Osteoblast (primary cell): ENCODE measurements at places on chromosomes 13 and 19. TPM values are rescaled to one million over a fixed set of nuclear protein-coding genes. Genes with fewer than 3 reads are reported as not detected.

Gene PCDH20
- total RNA-seq = not detected in 2 replicates

- DNase-seq = no peak
These were observed 265.3 kb upstream of the STARD13 start for GRCh38 chr13:33550885-33551284.

- DNase-seq = peak; percentile 74
These were observed 3.3 kb downstream of the REX1BD start for GRCh38 chr19:18591735-18592385.

- DNase-seq = peak; percentile 39
These were observed 67.7 kb downstream of the DCT start for GRCh38 chr13:94411747-94412146.

DNA sequence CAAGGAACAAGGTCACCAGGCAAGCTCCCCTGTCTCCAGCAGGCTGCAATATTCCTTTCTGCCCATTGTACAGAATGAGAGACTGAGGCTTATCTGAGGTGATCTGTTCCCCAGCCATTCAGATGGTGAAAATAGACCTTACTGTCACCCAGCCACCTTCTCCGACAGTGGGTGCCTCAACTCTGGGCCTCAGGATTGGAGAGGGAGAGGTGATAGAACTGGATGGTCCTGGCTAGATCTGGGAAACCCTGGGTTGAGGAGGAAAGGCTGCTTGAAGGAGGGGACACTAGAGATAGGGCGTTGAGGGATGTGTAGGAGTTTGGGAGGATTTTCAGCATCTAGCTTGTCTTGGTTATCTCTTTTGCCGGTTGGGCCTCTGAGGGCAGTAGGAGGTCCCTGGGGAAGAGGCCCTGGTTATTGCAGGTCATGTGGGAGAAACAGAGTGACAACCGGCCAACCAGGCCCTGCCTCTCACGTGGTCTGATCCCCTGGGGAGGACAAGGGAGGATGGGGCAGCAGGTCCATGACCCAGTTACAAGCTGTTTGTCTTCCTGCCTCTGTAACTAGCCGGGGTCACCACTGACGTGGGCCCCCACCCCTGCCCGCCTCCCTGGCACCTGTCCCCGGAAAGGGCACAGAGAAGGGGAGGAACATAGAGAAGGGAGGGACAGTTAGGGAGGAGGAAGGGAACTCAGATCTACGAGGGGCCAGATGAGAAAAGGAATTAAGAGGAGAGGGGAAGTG lies 8.2 kb downstream of the NFIC start:
- DNase-seq = peak; percentile 74

- peak; percentile 80 for DNase-seq
These were observed 10.6 kb downstream of the RXFP2 start for GRCh38 chr13:31749929-31750328.

Gene OR7C1
- not detected in 2 replicates for total RNA-seq

DNA sequence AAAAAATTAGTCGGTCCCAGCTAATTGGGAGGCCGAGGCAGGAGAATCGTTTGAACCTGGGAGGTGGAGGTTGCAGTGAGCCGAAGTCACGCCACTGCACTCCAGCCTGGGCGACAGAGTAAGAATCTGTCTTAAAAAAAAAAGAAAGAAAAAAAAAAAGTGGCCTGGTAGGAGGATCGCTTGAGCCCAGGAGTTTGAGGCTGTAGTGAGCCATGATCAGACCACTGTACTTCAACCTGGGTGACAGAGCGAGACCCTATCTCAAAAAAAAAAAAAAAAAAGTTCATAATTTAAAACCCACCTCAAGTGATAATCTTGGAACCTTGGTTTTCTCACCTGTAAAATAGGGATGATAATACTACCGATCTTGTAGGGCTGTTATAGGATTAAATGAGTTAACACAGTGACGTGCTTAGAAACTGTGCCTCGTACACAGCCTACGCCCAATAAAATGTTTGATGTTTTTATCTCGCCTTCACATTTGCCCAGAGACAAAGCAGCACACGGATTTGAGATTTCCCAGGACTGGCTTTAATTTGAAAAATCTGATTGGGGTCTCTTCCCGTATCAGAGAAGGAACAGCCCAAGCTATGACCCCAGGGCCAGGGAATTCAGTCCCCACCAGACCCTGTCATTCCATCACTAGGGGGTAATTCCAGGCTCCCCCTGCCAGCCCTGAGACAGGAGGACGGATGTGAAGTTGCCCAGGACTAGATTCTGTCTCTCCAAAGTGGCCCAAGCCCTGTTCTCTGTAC lies 3.6 kb downstream of the SERTAD1 start:
- DNase-seq = no peak

Gene ZNF534
- not detected in 2 replicates for total RNA-seq

GRCh38 chr19:35059006-35059798 lies 17.7 kb downstream of the HPN start:
- DNase-seq = no peak

DNA sequence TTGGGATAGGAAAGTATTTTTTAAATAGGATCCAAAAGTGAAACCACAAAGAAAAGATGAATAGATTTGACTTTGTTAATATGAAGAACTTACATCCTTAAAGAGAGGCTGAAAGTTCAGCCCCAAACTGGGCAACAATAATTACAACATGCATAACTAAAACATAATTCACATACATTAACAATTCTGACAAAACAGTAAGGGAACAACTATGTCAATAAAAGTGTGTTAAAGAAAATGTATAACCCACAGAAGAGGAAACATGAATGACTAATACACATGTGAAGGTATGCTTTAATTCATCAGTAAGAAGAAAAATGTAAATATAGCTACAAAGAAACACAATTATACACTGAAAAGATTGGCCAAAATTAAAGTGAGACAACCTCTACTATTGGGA lies 1597.6 kb upstream of the MIR17HG start:
- DNase-seq = no peak

DNA sequence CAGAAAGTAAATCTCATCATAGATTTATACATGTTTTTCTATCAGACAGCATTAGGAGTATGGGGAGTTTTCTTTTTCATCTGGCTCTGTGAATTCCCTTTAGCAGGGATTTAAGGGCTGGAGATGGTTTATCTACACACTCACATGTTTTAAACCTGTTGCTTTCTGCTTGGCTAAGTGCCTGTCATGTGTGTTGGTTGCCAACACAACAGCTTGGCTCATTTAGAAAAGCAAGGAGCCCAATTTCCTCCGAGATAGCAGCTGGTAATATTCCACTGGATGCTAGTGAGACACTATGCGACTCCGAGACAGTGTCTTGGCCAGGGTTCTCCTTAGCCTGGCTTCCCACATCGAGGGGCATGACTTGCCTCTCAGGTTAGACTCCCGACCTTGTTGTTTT lies 83.3 kb downstream of the KLF5 start:
- no peak for DNase-seq

GRCh38 chr13:79149210-79149609 lies 256.8 kb downstream of the RBM26 start:
- no peak for DNase-seq

DNA sequence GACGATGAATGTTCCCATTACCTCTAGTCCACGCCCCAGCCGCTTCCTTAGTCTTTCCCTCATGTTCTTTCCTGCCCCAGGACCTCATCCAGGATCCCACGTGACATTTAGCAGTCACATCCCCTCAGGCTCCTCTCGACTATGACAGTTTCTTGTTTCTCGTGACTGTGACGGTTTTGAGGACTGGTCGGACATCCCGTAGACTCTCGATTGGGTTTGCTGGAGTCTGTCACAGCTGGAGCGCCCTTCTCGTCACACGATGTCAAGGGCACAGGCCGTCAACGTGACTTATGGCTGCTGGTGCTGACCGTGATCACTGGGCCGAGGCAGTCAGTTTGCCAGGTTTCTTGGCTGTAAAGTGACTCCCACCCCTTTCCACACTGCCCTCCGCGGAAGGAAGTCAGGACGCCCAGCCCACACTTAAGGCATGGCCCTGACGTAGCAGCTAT lies 22.8 kb downstream of the ELAVL1 start:
- peak; percentile 68 for DNase-seq

Gene FFAR1
- total RNA-seq = not detected in 2 replicates

Gene TPRX1
- not detected in 2 replicates for total RNA-seq

DNA sequence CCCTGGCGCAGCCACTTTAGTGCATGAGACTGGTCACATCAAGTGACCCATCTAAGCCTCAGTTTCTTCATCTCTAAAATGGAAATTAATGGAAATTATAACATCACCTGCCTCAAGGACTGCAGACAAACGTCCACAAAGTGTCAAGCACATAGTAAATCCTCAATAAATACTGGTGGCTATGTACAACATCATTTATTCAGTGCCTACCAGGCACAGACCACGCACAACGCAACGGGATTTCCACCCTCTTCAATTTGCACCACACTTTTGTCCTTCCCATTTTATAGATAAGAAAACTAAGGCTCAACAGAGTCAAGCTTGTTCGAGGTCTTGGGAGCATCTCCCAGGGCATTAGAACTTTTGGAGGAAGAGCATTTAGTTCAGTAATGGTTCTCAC lies 1.4 kb downstream of the ELAVL1 start:
- no peak for DNase-seq

DNA sequence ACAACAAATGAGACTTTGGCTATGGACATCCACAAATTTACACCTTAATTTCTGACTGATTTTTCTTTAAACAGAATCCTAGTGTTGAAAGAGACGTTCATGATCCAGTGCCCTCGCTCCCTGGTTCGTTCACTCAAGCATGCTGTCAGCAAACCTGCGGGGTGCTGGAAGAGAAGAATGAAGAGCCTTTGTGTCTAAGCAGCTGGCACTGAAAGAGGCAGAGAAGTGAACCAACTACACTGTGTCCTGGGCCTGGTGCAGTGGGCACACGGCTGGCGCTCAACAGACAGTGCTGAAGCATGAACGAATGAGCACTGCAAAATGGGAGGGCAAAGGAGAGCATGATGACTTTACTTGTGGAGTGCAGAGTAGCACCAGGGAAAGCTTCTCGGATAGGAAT lies 46.8 kb downstream of the MIPEP start:
- no peak for DNase-seq

Gene CCDC70
- total RNA-seq = not detected in 2 replicates

Gene ZNF382
- total RNA-seq = 12.3 and 16.2 TPM in 2 replicates

GRCh38 chr13:33875618-33876401 lies 57.9 kb downstream of the RFC3 start:
- no peak for DNase-seq

DNA sequence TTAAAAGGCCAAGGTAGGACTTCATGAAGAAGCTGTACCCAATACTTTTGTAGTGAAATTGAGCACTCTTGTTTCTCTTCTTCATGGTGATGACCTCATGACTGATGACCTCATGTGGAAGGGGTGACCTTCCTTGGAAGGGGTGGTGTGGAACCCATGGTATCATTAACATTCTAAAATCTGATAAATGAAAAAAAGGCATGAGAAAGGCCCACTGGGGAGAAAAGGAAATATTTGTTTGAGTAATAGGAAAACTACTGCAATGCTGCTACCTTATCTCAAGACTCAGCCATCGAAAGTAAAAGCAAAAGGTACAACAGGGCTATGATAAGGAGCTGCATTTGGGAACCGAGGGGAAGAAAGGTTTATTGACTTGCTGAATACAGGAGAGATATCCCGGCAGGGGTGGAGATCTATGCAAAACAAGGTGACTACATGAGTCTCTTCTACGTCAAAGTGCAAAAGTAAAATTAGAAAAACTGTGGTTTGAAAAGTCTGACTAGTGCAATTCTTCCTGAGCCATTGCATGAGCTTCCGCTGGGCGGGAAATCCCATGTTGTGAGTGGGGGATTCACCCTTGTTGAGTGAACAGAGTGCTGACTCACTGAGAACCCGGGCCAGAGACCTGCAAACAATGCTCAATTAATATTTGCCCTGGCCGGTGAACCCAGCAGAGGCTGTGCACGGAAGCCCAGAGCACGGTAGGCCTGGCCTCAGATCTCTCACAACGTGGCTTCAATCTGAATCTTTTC lies 138.9 kb upstream of the RFC3 start:
- no peak for DNase-seq

Gene SPTBN4
- 0.72 and 1.2 TPM in 2 replicates for total RNA-seq

Gene TNNT1
- 0.29 TPM in 1 of 2 replicates, not detected in the other for total RNA-seq

DNA sequence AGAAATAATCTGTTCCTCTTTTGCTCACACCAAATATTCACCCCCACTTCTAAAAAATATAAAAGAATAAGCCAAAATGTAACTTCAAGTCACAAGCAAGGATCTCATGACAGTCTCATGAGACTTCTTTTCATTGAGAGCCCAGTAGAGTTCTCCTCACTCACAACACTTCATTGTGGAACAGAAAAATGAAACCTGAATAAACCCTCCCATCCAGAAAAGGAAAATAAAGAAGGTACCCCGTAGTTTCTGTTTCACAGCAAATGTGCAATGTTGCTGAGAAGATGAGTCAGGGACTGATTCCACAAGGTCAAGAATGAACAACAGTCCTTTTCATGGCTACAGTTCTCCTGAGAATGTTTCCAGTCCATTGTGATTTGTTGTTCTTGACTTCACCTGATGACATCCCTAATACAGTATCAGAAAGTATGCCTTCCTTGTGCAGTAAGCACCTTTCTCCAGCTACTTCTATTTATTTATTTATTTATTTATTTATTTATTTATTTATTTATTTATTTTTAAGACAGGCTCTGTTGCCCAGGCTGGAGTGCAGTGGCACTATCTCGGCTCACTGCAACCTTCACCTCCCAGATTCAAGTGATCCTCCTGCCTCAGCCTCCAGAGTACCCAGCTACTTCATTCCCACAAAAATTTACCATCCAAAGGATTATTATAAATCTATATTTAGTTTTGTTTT lies 6.4 kb upstream of the ZNF841 start:
- no peak for DNase-seq

Gene IFNL1
- total RNA-seq = not detected in 2 replicates

- no peak for DNase-seq
These were observed 71.0 kb downstream of the ZNF568 start for GRCh38 chr19:36987091-36987490.

- peak; percentile 81 for DNase-seq
These were observed 1.1 kb downstream of the ZNF850 start for GRCh38 chr19:36771261-36772231.

Gene SETDB2
- 13.8 and 18.6 TPM in 2 replicates for total RNA-seq

DNA sequence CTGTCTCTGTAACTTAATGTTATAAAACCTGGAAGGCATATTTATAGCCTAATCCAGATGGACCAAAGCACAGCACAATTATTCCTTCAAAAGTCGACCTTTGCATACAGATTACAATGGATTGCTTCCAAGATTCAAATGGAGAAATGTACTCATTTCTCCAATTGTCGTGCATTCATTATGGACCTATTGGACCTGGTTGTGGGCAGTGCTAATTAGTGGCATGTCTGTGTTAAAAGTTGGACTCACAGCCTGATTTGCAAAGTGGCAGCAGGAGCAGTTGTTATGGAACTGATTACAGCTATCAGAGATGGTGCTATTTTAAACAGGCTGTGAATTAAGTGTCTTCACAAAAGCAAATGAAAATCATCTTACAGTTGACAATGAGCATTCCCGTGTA lies 1529.3 kb upstream of the SLC10A2 start:
- DNase-seq = no peak

Gene NLRP5
- total RNA-seq = not detected in 2 replicates
